Anterior cingulate cortex (tissue), 58 donors: ENCODE measurements at places on chromosomes 7 and 10.

DNA sequence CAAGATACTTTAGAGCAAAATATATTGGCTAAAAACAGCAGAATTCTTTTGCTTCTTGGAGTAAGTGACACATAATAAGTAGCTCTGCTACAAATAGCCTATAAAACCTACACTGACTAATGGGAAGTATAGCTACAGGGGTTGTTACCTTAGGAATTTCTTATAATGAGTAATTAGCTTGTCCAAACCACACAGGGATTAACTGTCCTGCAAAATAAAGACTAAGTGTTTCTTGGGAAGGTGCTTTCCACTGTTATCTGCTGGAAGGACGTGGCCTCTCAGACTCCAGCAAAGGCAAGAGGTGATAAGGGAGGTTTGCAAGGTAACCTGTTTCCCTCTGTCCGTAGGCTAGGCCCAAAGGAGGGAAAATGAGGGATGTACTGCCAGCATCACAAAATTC, 302.4 kb downstream of the DOCK4 start:
- no peak for DNase-seq

DNA sequence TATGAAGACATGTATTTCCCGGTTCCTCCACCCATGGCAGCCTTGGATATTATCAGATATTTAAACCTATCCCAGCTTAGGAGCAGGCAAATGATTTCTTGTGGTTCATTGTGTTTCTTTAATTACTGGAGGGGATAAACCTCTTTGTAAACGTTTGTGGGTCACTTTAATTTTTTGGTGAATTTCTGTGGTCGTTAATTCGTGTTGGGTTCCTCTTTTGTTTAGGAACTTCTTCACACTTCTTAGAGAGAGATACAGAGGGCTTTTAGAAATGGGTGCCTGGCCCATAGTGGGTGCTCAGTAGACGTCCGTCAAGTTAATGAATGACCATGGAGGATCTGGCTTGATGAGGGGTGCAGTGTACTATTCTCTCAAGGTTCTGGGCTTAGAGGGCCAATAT, 27.2 kb upstream of the NUB1 start:
- no peak for DNase-seq

DNA sequence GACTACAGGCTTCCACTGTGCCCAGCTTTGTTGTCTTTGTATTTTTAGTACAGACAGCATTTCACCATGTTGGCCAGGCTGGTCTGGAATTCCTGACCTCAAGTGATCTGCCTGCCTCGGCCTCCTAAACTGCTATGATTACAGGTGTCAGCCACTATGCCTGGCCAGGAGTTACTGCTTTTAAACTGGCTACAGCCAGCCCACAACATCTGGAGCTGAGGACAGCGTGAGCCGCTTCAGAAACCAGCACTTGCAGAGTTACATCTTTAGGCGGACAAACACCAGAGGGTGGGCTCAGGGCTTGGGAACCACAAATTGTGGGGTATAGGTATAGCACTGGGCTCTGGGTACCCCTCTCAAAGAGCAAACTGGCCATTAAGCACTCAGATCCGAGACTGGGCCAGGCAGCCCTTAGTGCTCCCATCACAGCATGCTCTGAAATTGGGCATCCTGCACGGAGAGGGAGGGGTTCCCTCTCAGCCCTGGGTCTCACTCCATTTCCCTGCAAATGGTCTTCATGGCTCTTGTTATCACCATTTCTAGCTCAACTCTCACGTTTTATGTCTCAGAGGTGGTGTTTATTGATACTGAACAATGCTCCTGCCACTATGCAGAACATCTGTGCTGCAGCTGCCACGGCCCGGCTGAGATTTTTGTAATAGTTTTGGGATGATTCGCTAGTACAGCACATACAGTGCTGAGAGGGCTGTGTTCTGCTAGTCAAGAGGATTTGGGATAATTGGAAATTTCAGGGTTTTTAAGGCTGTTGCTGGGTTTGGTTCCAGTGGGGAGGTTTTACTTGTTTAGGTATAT, 146.4 kb upstream of the LYZL2 start:
- no peak for DNase-seq

- no peak for DNase-seq
Measured at GRCh38 chr10:31347705-31348104, 28.7 kb downstream of the ZEB1 start.

- DNase-seq, result no peak
Measured at GRCh38 chr7:41769162-41769561, 66.3 kb upstream of the INHBA start.

GRCh38 chr10:24104895-24105294, 104.0 kb upstream of the KIAA1217 start:
- DNase-seq, result no peak

DNA sequence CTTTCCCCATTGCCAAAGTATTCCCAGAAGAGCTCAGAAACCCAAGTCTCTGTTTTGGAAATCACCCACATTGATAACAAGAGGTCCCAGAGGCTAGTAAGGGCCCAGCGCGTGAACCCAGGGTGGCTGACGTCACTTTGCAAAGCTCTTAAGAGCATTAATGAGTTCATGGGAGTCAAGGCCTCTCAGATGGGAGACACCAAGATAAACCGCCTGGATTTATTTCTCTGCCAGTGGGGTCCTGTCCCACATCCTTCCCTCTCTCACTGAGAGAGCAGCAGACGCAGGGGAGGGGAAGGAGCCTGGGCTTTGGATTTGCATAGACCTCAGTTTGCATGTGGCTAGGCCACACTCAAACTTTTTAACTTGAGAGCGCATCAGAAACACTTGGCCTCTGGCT, 184.8 kb upstream of the PDE1C start:
- DNase-seq, result no peak

- DNase-seq, result no peak
Measured at GRCh38 chr7:150324373-150324961, 1.1 kb upstream of the ACTR3C start.

DNA sequence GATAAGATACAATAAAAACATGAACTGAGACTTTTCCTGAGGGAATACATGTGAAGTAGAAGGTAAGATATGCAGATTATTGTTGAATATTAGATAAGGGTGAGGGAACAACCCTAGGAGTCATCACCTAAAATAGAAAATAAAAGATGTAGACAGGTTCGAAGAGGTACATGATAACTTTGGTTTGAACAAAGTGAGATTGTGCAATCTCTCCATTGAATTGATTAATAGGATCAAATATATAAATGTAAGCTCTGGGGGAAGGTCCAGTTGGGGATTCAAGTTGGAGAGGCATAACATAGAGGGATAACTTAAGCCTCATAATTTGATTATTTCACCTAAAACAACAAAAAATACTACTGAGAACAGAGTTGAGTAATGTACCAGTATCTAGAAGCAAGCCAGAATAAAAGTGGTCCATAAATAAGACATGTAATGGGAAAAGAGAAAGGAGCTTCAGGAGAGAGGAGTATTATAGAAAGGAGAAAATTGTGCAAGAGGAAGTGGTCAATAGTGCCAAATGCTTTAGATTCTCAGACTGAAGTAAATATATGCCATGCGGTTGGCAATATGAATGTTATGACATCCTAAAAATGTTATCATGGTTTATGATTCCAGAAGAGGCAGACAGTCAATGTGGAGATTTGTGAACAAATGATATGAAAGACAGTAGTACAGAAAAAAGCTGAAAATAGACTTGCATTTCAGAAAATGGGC, 282.3 kb upstream of the CHRM2 start:
- DNase-seq, result no peak

GRCh38 chr7:137453356-137453755, 109.8 kb upstream of the PTN start:
- DNase-seq, result no peak

DNA sequence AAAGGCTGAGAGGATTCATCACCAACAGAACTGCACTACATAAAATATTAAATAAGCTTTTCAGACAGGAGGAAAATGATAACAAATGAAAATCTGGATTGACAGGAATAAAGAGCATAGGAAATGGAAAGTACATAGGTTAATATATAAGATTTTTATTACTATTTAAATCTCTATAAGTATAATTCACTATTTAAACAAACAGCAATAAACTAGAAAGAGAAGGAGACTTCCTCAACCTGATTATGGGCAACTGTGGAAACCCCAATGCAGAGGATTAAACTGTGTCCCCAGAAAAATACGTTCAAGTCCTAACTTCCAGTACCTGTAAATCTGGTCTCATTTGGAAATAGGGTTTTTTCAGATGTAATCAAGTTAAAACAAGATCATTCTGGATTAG, 14.8 kb upstream of the ASL start:
- DNase-seq, result no peak

DNA sequence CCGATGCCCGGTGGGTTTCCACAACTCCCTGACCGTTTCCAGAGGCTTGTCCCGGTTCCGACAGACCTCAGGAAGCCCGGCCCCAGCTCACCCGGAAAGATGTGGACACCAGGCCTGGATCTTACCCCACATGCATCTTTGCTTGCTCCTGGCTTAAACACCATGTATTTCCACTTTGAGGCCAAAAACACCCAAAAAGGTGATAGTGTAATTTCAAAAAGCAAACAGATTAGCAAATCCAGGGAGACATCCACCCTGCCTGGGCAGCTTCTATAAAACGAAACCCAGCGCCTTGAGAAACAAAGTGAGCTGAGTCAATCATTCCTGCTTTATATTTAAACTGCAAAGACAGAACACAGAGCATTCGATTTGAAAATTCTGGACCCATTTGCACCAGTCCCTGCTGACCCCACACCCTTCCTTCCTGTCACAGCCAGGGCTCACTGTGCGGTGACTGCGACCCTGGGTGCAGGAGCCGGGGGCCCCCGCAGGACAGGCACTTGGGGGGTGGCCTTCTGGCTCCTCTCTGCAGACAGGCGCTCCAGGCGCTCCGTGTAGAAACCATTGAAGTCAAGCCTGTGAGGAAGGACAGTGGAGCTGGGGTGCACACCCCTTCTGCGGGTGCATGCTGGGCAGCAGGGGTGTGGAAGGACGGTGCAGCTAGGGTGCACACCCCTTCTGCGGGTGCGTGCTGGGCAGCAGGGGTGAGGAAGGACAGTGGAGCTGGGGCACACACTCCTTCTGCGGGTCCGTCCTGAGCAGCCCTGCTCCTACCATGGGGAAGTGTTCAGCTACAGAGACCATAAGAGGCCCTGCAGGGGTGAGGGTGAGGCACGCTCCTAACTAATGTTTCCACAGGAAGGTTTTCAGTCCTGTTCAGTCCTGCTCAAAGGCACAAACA, 2.9 kb upstream of the ADAM8 start:
- no peak for DNase-seq

- no peak for DNase-seq
Measured at GRCh38 chr7:130850956-130851355, 116.9 kb upstream of the KLF14 start.

GRCh38 chr7:28587211-28587610, 174.9 kb downstream of the CREB5 start:
- no peak for DNase-seq

- DNase-seq, result no peak
Measured at GRCh38 chr7:111863269-111863668, 301.0 kb upstream of the IMMP2L start.

GRCh38 chr10:71531485-71532446, 135.0 kb downstream of the CDH23 start:
- no peak for DNase-seq

GRCh38 chr7:36546331-36546730, 156.7 kb downstream of the ANLN start:
- no peak for DNase-seq

GRCh38 chr7:818031-818699, 14.1 kb upstream of the SUN1 start:
- DNase-seq, result no peak

DNA sequence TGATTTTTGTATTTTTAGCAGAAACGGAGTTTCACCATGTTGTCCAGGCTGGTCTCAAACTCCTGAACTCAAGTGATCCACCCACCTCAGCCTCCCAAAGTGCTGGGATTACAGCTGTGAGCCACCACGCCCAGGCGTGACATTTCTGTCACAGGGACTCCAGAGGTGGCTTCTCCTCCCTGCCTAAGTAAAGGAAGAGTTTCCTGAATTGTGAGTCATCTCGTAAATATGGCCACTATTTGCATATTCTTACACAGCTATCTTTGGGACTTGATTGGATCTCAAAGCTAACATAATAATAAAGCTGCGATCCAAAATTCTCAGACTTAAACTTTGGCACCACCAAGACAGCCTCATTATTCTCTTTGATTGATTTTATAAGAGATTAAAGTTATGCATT, 50.1 kb downstream of the ADARB2 start:
- DNase-seq, result no peak

DNA sequence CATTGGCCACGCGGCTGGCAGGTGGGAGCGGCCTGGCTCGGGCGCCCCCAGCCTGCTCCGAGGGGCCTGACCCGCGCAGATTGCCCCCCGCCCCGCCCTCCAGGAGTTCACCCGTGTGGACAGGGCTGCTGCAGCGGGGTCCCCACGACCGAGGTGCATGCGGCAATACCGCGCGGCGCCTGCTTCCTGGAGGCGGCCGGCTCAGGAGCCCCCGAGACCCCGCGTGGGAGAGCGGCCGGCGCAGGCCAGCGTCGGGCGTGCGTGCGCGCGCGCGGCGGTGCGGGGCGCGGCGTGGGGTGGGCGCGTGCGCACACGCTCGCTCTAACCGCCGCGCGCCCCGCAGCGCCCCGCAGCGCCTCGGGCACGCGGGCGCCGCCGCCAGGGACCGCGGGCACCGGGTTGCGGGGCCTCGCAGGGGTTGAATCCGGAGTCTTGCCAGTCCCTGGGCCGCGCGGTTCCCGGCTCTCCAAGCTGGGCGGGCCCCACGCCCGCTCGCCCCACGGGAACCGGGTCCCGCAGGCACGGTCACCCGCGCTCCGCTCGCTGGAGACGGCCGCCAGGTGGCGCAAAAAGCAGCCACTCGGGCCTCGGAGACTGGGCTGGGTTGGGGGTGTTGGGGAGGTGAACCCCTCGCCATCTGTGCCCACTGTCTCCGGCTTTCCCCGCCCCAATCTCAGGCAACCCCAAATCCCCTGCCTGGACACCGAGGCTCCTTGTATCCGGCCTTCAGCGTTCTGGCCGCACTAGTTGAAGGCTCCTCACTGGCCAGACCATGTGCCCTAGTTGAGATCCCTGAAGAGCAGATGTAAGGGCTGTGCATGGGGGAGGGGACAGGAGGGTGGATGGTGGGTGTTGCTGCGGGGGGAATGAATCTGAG, 1.3 kb upstream of the ACHE start:
- peak; percentile 63 for DNase-seq

- DNase-seq, result no peak
Measured at GRCh38 chr7:23058408-23059096, 44.6 kb upstream of the HYCC1 start.

DNA sequence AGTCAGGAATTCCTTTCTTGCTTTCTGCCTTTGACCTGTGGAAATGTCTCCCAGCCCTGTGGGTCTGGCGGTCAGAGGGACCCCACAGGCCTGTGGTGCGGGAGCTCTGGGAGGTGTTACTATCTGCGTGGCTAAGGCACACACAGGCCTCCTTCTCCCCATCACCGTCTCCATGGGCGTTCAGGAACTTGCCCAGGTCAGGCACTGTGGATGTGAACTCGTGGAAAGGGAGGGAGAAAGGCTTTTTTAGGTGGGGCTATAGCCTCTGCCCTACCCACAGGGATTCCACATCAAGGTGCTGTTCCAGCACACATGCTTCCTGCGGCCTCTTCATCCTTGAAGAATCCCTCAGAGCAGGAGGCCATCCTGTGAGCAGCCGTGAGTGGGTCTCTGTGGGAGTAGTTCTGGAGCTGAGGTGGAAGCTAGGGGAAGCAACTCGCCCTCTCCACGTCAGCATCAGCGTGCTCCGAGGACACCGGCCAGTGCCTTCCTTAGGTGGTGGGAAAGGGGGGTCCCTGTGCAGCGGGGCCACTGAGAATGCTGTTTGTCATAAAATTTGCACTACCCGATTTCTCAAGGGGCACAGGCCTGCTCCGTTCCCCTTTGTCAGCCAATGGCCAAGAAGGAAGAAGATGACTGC, 7.5 kb upstream of the ATP6V0E2 start:
- no peak for DNase-seq

GRCh38 chr7:106009503-106010226, 46.6 kb downstream of the CDHR3 start:
- peak; percentile 11 for DNase-seq
